Astrocyte of the hippocampus (primary cell): ENCODE measurements at places on chromosomes 6 and 20.
A peak's percentile ranks its signal among the peaks of the same experiment; 100 is the strongest.

DNA sequence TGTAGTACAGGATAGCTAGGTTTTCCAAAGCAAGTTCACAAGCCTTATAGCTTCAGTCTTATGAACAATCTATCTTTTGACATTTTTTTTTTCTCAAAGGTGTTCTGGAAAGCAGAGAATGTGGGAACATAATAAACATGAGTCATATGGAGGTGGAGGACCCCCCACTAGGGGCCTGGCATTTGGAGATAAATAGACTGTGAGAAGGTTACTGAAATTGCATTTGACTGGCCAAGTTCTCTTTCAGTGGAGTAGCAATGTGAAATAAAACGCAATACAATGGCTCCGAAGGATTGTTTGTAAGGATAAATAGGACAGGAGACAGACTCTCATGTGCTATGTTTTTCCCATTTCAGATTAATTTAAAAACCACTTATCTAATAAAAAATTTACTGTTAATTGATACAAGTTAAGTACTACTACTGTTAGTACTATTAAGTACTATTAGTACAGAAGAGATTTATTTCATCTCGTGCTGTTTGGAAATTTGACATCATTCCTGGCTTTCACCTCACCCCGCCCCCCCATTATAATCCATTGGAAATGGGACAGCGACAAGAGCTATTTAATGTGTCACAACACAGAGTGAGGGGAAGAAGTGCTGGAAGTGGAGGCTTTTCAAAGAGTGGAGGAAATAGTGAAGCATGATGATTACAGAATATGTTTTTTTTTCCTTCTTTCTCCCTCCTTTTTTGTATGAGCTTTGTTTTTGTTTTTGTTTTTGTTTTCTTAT lies 122.6 kb upstream of the ID4 start:
- DNase-seq, result peak; percentile 63

- no peak for DNase-seq
Measured at GRCh38 chr6:53322188-53323029, 26.3 kb downstream of the ELOVL5 start.

- DNase-seq, result no peak
Measured at GRCh38 chr6:12586721-12587480, 129.7 kb upstream of the PHACTR1 start.

DNA sequence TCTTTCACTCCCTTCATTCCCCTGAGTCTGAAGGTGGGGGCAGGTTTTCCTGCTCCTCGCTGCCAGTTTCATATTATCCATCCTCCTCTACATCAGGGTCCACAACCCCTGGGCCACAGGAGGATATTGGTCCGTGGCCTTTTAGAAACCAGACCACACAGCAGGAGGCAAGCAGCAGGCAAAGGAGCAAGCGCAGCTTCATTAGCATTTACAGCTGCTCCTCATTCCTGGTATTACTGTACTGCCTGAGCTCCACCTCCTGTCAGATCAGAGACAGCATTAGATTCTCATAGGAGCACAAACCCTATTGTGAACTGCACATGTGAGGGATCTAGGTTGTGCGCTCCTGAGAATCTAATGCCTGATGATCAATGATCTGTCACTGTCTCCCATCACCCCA lies 380.3 kb downstream of the ARHGAP18 start:
- no peak for DNase-seq

- DNase-seq, result peak; percentile 46
Measured at GRCh38 chr6:2863901-2864300, 22.2 kb upstream of the SERPINB1 start.

DNA sequence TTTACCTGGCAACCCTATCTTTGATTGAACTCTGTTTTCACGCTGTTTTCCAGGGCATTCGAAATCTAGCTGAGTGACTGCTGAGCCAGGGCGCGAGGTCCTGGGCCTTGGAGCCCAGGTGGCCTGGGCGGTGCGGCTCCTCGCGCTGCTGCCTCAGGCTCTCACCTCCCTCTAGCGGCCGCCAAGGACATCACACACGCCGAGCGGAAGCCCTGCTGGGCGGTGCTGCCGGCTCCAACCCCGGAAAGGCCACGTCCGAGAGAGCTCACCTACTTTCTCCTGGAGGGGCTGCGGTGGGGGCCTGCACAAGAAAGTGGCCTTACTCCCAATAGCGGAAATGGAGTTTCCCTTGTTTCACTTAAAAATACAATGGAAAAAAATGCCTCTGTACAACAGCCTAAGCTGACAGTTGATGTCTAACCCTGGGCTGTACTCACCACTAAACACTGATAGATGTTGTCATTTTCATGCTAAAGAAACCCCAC lies 77.7 kb downstream of the ELOVL4 start:
- peak; percentile 89 for DNase-seq

DNA sequence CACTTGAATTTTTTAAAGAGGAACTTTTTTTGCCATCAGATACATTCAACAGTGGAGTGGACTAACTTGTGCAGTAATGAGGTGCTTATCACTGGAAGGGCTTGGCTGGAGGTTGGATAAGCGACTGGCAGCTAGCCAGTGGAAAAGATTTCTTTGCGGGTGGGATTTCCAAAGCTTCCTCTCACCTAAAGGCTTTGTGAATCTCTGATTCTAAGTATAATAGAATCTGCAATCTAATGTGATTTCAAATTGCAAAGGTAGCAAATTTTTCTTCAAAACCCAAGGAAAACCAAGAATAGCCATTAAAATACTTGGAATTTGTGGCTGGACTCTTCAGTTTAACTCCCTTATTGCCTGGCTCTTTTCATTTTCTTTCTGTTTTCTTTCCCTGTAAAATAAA lies 460.4 kb upstream of the MARCKS start:
- peak; percentile 45 for DNase-seq

DNA sequence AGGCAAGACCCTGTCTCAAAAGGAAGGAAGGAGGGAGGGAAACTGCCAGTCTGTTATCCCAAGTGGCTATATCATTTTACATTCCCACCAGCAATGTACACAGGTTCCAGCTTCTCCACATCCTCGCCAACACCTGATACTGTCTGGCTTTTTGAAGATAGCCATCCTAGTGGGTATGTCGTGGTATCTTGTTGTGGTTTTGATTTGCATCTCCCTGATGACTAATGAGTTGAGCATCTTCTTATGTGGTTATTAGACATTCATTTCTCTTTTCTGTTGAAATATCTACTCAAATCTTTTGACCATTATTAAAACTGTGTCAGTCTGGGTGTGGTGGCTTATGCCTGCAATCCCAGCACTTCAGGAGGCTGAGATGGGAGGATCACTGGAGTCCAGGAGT lies 47.9 kb upstream of the ARID1B start:
- peak; percentile 54 for DNase-seq

GRCh38 chr6:148144917-148145521 lies 197.6 kb upstream of the SASH1 start:
- peak; percentile 78 for DNase-seq

GRCh38 chr6:39756582-39756981 lies 31.4 kb upstream of the KIF6 start:
- DNase-seq, result no peak

- DNase-seq, result peak; percentile 55
Measured at GRCh38 chr6:74731931-74732330, 473.9 kb downstream of the COL12A1 start.

DNA sequence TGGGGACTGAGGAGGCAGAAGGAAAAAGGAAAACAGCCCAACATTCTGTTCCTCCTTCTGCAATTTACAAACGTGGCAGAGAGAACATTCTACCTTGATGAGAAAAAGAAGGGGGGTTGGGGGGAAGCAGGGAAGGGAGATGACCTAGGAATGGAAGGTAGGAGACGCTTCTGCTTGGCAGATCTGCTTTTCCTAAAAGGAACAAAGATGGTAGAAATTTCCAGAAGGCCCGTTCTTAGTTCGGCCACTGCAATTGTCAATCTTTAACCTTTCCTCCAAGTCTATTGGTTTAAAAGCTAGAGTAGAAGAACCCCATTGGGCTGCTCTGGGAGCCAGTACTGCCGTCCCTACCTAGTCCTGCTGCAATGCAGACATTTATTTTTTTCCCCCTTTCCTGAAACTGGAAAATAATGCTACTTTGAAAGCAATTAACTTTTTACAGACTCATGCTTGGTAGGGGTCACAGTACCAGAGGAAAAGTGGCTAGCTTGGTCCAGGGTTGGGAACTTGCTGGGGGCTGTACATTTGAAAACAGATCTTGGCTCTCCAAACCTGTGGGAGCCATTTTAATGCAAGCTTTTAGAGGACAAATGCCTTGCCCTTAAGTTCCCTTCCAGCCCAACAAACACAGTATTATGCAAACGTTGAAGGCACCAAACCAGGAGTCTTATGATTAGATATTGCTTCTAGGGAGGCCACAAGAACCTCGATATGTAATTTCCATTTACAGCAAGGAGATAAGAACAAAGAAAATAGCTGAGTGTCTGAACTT lies 2.6 kb downstream of the ZMYND8 start:
- DNase-seq, result peak; percentile 42

- no peak for DNase-seq
Measured at GRCh38 chr6:73955800-73956199, 259.8 kb downstream of the CD109 start.

- peak; percentile 2 for DNase-seq
Measured at GRCh38 chr6:148701375-148701774, 45.5 kb upstream of the UST start.

GRCh38 chr6:42177514-42178364 lies 4.6 kb downstream of the GUCA1A start:
- DNase-seq, result peak; percentile 32

GRCh38 chr6:21556968-21557721 lies 36.4 kb upstream of the SOX4 start:
- DNase-seq, result no peak

GRCh38 chr6:6915219-6915618 lies 192.5 kb upstream of the RREB1 start:
- DNase-seq, result no peak

- DNase-seq, result no peak
Measured at GRCh38 chr6:156689656-156690055, 87.5 kb upstream of the ARID1B start.

- DNase-seq, result no peak
Measured at GRCh38 chr6:37006793-37007339, 1.4 kb downstream of the FGD2 start.

DNA sequence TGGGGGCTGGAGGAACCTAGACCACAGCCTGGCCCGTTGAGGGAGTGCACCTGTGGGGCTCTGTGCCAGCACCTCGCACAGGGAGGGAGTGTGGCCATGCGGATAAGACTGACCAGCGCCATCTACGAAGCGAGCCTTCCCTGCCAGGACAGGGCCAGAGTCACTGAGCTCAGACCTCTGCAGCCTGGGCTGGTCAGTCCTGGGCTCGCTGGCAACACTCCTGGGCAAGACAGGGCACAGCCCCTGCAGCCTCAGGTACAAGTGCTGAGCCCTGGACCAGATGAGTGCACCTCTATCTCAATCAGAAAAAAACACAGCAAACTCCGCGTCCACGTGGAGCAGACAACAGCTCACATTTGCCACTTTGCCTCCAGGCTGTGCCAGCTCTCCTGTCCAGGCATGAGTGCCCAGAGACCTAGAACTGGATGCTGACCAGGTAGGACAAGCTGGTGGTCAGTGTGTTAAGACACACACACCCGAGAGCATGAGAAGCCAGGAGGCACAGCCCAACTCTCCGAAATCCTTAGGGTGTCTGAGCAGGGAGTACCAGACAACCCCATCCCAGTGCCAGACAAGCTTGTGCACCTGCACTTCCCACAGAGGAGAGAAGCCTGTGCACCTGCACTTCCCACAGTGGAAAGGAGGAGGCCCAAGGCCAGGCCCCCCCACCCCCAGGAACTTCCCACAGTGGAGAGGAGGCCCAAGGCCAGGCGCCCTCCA lies 4.9 kb downstream of the ARFRP1 start:
- DNase-seq, result peak; percentile 3

DNA sequence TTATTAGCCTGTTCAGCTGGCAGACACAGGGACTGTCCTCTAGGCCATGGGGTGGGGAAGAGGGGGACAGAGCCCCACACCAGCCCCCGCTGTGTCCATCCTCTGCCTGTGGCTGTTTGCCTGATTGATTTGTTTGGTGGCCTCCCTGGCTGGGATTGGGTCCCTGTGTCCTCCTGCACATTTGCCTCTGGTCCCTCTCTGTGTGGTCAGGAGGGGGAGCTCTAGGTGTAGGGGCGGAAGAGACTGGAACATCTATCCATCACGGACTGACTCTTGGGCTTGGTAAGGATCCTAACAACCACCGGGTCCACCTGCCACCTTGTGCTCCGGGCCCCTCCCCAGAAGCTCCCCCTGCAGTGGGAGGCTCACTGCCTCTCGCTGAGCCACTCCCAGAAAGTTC lies 38.4 kb upstream of the CCDC167 start:
- no peak for DNase-seq

- no peak for DNase-seq
Measured at GRCh38 chr6:163712566-163712961, 298.0 kb downstream of the QKI start.
